Frontal cortex (tissue), 4 donors: ENCODE measurements at places on chromosomes 2 and 18.

DNA sequence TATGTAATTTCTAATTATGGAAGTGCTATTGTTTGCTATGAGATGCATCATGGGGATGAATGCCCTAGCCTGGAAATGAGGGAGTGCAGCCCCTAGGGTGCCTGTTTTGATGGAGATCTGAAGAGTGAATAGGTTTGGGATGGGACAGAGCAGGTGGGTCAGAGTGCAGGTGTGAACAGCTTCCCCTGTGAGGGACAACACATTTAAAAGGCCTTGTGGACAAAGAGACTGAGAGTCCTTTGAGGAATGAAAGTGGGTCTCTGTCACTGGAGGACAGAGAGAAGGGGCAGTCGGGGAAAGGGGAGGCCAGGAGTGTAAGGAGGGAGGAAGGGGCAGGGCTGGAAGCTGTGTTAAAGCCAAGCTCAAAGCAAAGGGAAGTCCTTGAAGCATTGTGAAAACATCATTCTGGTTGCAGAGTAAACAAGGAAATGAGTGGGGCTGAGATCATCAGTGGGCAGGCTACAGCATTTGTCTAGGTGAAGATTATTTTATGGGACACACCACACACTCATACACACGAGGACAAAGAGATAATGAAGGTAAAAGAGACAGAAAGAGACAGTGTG lies 877.6 kb downstream of the SLC4A3 start:
- no peak for DNase-seq

DNA sequence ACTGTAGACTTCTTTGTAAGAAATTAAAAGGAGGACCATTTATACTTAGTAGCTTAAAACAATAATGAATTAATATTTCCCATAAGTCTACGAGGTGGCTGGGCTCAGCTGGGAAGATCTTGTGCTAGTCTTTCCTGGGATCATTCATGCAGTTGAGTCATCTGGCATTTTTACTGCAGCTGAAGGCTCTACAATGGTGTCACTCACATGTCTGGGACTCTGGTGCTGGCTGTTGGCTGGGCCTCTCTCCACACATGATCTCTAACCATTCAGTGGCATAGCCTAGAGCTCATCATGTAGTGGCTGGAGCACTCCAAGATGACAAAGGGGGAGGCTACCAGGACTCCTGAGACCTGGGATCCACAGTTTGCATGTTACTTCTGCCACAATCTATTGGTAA lies 35.5 kb downstream of the CLASP1 start:
- DNase-seq, result no peak

GRCh38 chr2:186889101-186889879 lies 40.3 kb upstream of the ZSWIM2 start:
- no peak for DNase-seq

DNA sequence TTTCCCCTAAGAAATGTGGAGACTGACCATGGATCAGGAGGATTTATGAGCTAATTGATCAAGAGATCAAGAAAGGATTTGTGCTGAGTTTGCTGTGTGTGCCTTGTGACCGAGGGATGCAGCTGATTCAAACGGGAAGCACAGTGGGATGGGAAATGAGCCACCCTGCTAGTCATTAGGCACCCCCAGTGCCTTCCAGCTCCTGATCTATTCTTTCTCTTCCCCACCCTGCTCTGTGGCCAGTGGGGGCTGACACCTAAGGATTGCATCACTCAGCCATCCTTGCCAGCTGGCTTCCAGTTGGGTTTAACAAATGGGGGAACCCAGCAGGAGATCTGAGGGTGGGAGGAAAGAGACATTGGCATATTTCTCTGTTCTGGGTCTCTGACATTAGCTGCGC lies 132.2 kb upstream of the CXCR4 start:
- DNase-seq, result no peak

DNA sequence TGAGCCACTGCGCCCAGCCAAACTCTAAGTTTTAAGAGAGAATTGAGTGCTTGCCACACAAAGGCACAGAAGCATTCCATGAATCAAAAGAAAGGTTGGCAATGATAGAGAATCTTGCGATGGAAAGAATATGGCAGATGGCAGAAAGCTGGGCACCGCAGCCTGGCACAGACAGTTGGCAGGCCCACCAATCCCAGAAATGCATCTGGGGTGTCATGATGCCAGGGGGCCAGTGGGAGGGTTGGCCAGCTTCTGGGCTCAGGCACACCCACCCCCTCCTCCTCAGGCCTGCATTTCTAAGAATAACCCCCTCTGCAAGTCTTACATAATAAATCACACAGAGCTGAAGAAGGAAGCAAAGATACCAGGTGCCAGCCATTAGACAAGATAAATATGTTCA lies 19.6 kb downstream of the ZNF2 start:
- peak; percentile 21 for DNase-seq
